ENCODE measurements at places on chromosomes 12 and 14.

DNA sequence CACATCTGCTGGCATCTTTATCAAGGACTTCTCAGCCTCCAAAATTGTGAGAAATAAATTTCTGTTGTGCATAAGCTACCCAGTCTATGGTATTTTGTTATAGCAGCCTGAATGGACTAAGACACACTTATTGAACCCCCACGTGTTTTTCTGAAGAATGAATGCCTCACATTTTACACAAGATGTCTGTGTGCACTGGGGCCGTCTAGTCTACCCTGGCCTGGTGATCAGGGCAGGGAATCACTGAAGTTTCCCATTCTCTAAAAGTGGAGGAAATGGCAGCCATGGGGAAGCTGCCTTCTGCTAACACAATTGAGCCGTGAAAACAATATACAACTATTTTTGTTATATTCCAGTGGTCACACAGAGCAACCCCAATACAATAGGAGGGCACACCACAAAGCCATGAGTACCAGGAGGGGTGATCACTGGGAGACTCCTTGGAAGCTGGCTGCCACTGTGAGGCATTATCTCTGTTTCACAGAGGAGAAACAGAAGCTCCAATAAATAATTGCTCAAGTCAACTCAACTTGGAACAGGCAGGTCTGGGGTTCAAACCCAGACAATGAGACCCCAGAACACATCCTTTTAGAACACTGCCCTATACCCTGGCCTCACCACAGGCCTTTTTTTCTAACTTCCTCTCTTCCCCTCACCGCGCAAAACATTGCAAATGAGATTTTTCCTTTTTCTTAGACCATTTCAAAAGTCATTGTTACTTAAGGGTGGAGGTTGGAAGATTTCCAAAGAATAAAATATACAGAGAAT, 18.3 kb upstream of the LTA4H start:
- DNase-seq, result no peak

DNA sequence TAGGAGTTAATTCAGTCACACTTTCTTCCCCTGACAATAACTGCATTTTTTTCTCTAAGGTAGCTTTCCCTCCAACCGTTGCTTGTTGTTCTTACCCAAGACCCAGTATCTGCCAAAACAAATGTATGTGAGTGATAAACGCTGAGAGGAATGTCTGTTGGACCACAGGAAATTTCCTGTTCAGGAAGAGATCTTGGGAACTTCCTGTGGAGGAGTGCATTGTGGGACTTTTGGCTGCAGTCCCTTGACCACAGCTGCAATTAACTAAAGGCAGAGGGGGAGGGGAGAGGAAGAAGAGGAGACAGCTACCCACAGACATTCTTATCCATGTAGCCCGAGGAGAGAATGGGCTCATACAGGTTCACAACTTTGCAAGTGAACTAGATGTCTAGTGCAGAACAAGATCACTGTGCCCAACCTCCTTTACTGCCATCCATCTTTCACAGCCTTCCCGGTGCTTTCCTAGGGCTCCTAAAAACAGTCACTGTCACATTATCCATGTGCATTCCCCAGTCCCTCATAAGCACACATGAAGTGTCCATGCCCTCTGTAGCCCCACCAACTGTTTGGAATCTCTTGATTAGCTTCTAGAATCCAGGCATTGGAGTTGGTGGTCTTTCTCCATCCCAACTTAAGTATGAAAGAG, 149.5 kb downstream of the ETV6 start:
- no peak for DNase-seq

DNA sequence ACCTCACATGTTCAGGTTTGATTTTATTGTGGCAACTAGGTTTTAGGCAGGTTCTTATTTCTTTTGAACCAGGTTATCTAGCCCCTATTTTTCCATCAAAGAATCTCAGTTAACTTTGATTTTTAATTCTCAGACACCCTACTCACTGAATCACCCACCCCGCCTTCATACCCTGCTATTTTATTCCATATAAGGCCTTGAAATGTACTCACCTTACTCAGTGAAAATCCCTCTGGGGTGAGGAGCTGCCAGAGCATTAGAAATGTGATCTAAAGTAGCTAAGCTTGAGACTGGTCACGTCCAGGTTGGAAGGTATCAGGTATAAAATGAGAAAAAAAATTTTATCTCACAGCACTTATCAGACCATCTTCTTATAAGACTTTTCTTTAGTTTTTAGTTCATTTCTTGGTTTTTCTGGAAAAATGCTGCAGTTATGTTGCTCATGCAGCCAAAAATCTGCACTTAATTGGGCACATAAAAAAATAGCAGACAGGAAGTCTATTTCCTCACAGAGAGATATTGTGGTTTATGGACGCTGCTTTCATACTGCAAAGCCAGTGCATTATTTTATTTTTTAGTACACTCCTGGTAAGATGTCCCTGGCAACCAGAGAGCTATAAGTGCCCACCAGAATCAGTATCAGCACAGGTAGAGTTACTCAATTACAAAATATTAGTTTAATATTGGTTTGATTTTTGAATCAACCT, 101.5 kb upstream of the CCDC91 start:
- no peak for DNase-seq

- DNase-seq, result no peak
These were observed 3.9 kb upstream of the GPR84 start for GRCh38 chr12:54368025-54368708.

DNA sequence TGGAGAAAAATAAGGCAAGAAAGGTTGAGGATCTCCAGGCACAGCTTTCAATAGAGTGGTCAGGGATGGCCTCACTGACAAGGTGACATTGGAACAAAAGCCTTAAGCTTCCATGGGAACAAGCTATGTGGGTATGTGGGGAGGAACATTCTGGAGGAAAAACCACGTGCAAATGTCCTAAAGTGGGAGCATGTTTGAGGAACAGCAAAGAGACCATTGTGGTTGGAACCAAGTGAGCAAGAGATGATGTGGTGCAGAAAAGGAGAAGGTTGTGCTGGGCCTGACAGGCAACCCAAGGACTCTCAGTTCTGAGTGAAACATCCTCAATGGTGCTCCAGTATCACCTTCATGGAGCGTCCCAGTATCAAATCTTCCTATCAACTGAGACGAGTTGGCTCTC, 184.0 kb downstream of the CAND1 start:
- no peak for DNase-seq

DNA sequence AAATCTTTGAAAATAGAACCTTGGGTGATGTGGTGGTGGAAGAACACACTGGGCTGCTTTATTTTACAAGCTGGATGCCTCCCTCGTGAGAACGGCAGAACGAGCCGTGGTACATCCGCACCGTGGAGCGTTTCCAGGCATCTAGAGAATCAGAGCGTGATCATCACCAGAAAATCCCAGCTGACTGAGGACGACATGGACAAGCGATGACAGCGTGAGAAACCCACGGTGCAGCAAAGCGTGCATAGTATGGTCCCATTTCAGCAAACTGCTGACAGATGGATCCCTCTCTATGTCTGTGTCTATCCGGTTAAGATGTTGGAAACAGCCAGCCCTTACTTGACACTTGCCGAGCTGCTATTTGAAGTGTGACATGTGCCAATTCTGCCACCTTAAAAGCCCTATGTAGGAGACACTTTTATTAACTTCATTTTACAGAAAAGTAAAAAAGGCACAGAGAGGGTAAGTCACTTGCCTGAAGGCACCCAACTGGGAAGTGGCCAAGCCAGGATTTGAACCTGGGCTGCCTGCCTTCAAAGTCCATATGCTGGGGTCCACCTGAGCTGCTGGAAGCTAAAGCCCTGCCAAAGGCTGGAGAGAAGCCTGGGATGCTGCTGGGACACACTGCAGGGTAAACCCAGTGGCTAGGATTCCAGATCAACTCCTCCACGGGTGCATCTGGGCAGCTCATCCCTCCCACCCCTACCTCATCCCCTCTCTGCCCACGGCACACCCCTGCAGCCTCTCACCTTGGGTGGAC, 14.9 kb downstream of the SCARB1 start:
- DNase-seq, result no peak

DNA sequence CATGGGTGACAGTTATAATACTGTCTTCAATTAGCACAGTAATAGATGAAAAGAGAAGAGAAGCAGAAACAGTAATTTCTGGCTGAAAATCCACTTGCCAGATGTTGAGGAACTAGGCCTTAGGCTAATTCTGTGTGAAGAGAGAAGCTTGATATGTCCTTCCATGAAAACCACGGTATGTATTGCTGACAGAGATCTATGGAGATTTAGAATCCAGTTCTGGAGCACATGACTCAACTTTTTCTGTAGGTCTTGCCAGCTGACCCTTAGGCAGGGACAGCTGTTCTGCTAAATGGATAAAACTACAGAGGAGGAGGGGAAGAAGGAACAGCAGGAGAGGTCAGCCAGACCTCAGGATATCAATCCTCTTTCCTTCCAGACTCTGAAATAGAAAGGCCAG, 211.5 kb downstream of the PRKD1 start:
- DNase-seq, result no peak

- DNase-seq, result no peak
These were observed at the start of gene MIA2 for GRCh38 chr14:39233680-39234326. Gene MIA2, plus strand, starts transcription at chr14:39233915. Its CDS starts 200 bp downstream, at chr14:39234115.

- no peak for DNase-seq
These were observed 2.8 kb downstream of the NKX2-8 start for GRCh38 chr14:36579573-36580140.

- peak; percentile 36 for DNase-seq
These were observed 1.6 kb downstream of the SLC16A7 start for GRCh38 chr12:59597385-59597781.

- DNase-seq, result no peak
These were observed 694.3 kb upstream of the MGAT4C start for GRCh38 chr12:86950444-86950843.

DNA sequence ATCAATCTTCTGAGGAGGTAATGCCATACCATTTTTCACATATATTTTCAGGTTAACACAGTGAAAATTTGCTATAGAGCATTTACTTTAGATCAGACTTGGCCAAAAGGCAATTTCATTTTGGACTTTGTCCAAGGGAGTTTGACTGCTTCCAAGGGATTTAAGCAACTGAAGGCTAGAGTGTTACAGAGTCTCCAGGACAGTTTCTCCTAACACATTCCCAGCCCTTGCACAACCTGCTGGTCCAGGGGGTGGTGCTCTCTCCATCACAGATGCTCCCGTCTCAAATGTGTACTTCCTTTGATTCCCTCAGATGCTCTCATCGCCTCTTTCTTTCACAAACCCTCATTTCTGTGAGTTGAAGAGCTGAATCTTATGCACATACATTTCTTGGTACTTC, 143.1 kb downstream of the TPH2 start:
- DNase-seq, result no peak

DNA sequence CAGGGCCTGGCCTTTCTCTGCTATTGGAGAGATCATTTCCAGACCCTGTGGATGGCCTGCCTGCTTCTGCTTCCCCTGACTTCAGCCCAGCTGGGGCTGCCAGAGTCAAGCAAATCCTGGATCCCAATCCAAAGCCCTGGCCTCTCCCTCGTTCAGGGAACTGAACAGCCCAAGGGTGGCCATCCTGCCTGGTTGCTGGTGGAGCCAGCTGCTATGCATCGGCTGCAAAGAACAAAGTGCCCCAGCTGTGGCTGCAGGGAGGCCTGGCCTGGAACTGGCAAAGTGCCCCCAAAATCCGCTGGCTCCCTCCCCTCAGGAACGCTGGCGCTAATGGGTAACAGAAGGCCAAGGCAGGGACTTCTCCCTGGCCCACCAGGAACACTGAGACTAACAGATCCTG, 56.4 kb downstream of the LRRC74A start:
- no peak for DNase-seq

- no peak for DNase-seq
These were observed 56.5 kb downstream of the HCAR2 start for GRCh38 chr12:122646517-122647217.

- no peak for DNase-seq
These were observed 80.4 kb downstream of the TTC8 start for GRCh38 chr14:88904864-88905263.

GRCh38 chr14:96729889-96730288, 67.3 kb upstream of the VRK1 start:
- no peak for DNase-seq

GRCh38 chr12:103626498-103626897, 39.4 kb downstream of the STAB2 start:
- peak; percentile 67 for DNase-seq

DNA sequence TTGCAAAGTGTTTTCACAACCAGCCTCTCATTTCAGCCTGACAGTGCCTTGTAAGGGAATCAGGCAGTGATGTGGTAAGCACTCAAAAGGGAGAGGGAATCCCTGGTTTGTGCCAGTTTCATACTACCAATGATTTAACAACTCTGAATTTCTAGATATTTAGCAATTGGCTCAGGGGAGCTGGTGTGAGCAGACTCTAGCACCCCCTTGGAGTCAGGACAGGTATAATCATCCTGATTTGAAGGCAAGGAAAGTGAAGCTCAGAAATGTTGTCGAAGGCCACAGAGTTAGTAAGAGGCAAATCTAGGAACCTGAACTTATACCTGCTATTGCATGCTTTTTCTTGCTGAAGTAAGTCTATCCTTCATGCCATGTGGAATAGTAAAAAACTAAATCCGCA, 63.1 kb upstream of the DACT1 start:
- no peak for DNase-seq

DNA sequence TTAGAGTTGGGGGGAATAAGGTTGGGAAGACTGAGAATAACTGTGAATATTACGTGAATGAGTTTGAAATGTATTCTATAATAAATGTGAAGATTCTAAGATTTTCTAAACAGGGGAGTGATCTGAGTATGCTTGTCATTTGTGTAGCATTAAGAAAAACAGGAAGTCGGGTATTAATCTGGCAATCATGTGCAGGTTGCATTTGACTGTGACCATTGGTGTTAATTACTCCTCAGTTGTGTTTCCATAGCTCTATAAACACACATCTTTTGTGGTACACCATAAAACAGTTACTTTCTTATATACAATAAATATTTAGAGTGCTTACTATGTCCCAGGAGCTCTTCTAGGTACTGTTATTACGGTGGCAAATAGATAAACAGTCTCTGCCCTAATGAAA, 434.4 kb upstream of the PDE3A start:
- no peak for DNase-seq

DNA sequence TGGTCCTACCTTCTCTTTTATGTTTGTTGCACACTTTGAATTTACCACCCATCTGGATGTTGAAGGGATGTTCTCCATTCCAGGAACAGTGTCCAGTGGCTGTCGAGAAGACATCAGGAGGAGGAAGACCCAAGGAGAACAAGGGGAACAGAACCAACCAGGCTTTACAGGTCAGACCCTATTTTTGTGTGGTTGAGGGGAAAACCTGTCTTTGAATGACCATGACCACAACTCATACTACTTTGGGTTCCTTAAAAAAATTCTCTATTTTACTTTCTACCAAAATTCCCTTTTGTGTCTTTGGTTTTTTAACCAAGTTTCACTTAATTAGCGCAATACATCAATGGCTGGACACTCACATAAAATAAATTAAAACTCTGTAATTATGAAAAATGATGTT, 78.7 kb downstream of the PLXNC1 start:
- DNase-seq, result no peak

- peak; percentile 53 for DNase-seq
These were observed 102.5 kb upstream of the RTL1 start for GRCh38 chr14:101006008-101006407.
